ENCODE measurements at places on chromosomes 11 and 22. TPM values are rescaled to one million over a fixed set of nuclear protein-coding genes. Genes with fewer than 3 reads are reported as not detected.

HIRA gene
- 16.9 TPM for total RNA-seq

WT1 gene
- not detected for total RNA-seq

TPBGL gene
- not detected for total RNA-seq

DNA sequence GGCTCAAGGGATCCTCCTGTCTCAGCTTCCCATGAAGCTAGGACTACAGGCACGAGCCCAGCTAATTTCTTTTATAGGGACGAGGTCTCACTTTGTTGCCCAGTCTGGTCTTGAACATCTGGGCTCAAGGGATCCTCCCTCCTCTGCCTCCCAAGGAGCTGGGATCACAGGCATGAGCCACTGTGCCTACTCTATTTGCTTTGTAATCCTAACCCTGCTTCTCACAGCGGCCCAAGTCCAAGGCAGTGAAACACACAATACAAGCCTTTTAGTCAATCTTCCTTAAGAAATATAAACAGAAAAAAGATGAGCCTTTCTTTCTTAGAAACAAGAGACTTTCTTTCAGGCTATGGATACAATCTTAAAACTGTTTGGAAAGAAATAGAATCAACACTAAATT, 115.2 kb upstream of the SORL1-AS1 start:
- H3K27ac ChIP-seq: no peak overlapping the region
- DNase-seq: no peak
- no peaks in the 10 kb centered on the region for H3K4me1 ChIP-seq
- no peaks in the 10 kb centered on the region for H3K27me3 ChIP-seq

- H3K27me3 ChIP-seq: peaks cover 6% of the 10 kb centered on the region
- H3K4me1 ChIP-seq: peaks cover 19% of the 10 kb centered on the region
- no peaks in the 10 kb centered on the region for H3K36me3 ChIP-seq
- DNase-seq: peak; percentile 26
- H3K4me3 ChIP-seq: no peak overlapping the region
These were observed 2.5 kb upstream of the RCOR2 start for GRCh38 chr11:63919267-63920125.

DNA sequence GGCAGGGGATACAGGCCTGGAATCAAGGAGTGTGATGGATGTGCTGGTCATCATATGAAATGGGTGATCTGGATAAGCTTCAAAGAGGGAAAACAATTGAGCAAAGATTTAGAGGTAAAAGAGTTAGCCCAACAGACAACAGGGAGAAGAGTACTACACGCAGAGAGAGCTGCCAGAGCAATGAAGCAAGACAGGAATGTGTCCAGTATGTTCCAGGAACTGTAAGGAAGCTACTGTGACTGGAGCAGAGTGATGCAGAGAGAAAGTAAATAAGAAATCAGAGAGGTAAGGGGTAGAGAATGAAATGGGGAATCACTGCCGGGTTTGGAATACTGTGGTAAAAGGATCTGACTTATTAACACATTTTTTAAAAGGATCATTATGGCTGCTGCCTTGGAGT, 255.1 kb downstream of the DCDC1 start:
- H3K27ac ChIP-seq: no peak overlapping the region
- H3K4me1 ChIP-seq: no peaks in the 10 kb centered on the region

DNA sequence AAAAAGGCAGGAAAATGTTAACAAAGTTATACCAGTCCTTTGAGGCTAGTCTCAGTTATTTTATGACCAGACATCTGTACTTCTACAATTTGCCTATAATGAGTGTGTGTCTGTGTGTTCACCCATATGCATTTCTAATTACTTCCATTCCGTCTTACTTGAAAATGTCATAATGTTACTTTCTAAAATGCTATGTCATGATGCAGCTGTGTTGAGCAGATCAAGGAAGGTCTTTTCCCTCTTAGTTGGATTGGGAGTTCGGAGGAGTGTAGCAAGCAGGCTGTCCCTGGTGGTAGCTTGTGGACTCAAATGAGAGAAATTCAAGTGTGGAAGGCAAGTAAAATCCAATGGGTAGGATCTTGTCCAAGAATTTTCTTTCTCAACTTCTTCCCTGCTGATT, 3.0 kb downstream of the SNX19 start:
- H3K27ac ChIP-seq: no peak overlapping the region
- H3K27me3 ChIP-seq: no peaks in the 10 kb centered on the region
- peaks cover 22% of the 10 kb centered on the region for H3K36me3 ChIP-seq
- H3K4me3 ChIP-seq: no peak overlapping the region

- no peak overlapping the region for H3K4me3 ChIP-seq
- no peaks in the 10 kb centered on the region for H3K4me1 ChIP-seq
- peak; percentile 22 for DNase-seq
- H3K27me3 ChIP-seq: no peaks in the 10 kb centered on the region
These were observed 175.3 kb downstream of the IGLL1 start for GRCh38 chr22:23404689-23405365.

GRCh38 chr22:17493419-17493981, 69.8 kb upstream of the SLC25A18 start:
- H3K27me3 ChIP-seq: no peaks in the 10 kb centered on the region
- no peak overlapping the region for H3K27ac ChIP-seq
- no peaks in the 10 kb centered on the region for H3K36me3 ChIP-seq
- no peak for DNase-seq
- H3K4me1 ChIP-seq: no peaks in the 10 kb centered on the region

DNA sequence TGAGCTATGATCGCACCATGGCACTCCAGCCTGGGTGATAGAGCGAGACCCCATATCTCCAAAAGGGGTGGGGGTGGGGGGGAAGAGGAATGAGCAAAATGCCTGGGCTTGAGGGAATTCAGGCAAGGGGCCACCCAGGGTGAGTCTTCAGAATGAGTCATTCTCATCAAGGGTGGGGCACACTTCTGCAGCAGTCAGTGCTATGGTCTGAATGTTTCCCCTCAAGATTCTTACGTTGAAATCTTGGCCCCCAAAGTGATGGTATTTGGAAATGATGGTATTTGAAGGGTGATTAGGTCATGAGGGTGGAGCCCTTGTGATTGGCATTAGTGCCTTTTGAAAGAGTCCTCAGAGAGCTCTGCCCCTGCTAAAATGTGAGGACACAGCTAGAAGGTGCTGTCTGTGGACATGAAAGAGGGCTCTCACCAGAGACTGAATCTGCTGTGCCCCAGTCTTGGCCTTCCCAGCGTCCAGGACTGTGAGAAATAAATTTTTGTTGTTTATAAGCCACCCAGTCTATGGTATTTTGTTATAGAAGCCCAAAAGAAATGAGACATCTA, 86.4 kb upstream of the THY1 start:
- peak; percentile 60 for DNase-seq
- H3K4me1 ChIP-seq: peaks cover 10% of the 10 kb centered on the region
- peaks cover 16% of the 10 kb centered on the region for H3K27me3 ChIP-seq
- H3K36me3 ChIP-seq: no peaks in the 10 kb centered on the region
- peak overlapping the region; percentile 22 for H3K27ac ChIP-seq
- no peak overlapping the region for H3K4me3 ChIP-seq

- no peaks in the 10 kb centered on the region for H3K36me3 ChIP-seq
- no peak overlapping the region for H3K27ac ChIP-seq
- peak; percentile 39 for DNase-seq
- no peak overlapping the region for H3K4me3 ChIP-seq
These were observed 5.0 kb upstream of the PDE3B start for GRCh38 chr11:14638561-14638960.

GRCh38 chr22:36966851-36967540, 52.3 kb downstream of the TST start:
- no peaks in the 10 kb centered on the region for H3K27me3 ChIP-seq
- no peak overlapping the region for H3K27ac ChIP-seq
- DNase-seq: no peak
- H3K4me3 ChIP-seq: no peak overlapping the region
- no peaks in the 10 kb centered on the region for H3K4me1 ChIP-seq

GRCh38 chr11:63719987-63720386, 38.7 kb downstream of the RTN3 start:
- H3K4me3 ChIP-seq: no peak overlapping the region
- H3K4me1 ChIP-seq: no peaks in the 10 kb centered on the region
- no peaks in the 10 kb centered on the region for H3K27me3 ChIP-seq
- H3K36me3 ChIP-seq: no peaks in the 10 kb centered on the region
- no peak overlapping the region for H3K27ac ChIP-seq

DNA sequence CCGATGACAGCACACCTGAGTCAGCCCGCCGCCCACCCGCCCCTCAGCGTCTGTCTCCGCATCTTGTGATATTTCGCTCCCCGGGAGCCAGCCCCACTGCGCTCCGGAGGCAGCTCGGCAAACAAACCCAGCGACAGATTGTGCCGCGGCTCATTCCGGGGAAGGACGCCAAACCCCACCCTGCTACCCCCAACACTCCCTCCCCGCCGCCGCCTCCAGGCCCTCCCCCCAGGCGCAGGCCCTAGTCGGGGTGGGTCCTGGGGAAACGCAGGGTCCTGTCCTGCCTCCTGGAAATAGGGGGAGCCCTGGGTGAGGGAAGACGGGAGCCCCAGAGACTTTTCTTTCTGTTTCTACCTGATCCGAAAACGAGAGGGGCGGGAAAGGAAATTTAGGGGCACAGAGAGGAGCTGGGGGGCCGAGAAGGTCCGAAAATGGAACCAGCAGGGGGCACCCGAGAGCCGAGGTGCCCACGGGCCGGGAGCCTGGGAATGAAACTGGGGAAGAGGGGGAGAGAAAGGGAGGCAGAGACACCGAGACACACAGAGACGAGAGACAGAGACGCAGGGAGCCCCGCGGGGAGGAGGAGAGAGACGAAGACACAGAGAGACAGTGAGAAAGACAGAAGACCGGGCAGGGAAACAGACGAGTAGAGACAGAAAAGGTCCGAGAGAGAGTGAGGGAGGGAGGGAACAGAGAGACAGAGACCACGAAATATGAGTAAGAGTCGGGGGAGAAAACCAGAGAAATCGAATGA, 1.7 kb upstream of the RTN4RL2 start:
- H3K36me3 ChIP-seq: no peaks in the 10 kb centered on the region
- peak overlapping the region; percentile 52 for H3K4me3 ChIP-seq
- no peak overlapping the region for H3K27ac ChIP-seq
- H3K4me1 ChIP-seq: no peaks in the 10 kb centered on the region
- DNase-seq: no peak
- peaks cover 14% of the 10 kb centered on the region for H3K27me3 ChIP-seq

DNA sequence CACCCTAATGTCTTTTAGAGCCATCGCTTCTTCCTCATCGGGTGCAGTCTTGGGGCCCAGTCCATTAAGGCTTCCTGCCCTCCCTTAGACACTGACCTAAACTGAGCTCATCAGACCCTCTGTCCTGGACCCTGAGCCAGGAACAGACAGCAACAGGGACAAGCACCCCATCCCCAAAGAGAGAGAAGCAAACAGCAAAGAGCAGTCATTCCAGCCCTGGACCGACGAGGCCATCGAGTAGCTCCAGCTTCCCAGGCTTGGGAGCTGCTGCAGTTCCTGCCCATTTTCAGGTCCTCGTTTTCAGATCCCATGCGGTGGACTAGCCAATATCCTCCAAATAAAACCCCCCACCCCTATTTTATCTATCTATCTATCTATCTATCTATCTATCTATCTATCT, 25.8 kb upstream of the CACNG2 start:
- H3K27ac ChIP-seq: no peak overlapping the region
- no peaks in the 10 kb centered on the region for H3K27me3 ChIP-seq
- H3K4me1 ChIP-seq: no peaks in the 10 kb centered on the region
- no peak overlapping the region for H3K4me3 ChIP-seq

- H3K36me3 ChIP-seq: no peaks in the 10 kb centered on the region
- H3K4me3 ChIP-seq: no peak overlapping the region
- no peaks in the 10 kb centered on the region for H3K27me3 ChIP-seq
- no peak for DNase-seq
- no peaks in the 10 kb centered on the region for H3K4me1 ChIP-seq
These were observed 21.8 kb upstream of the CD5 start for GRCh38 chr11:61080526-61080925.

DNA sequence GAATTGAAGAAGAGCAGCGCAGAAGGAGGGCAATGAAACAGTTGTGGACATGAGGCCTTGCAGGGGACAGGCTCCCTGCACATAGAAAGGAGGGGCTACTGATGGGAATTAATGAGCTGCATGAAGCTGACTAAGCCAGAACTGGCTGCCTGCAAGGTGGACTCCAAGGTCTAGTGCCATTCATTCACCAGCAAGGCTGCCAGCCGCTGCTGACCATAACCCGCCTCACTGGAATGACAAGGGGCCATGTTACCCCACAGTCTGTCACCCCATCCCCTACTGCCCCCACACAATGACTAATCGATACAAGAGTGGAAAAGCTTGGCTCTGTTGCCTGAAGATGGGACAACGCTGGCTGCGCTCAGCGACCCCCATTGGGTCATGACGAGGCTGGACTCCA, 44.6 kb downstream of the SPATA19 start:
- H3K27me3 ChIP-seq: no peaks in the 10 kb centered on the region
- no peak for DNase-seq
- no peak overlapping the region for H3K4me3 ChIP-seq
- no peaks in the 10 kb centered on the region for H3K36me3 ChIP-seq
- H3K4me1 ChIP-seq: no peaks in the 10 kb centered on the region

- H3K27ac ChIP-seq: peak overlapping the region; percentile 100
- peak overlapping the region; percentile 100 for H3K4me3 ChIP-seq
- no peaks in the 10 kb centered on the region for H3K36me3 ChIP-seq
These were observed 367 bp downstream of the HPS5 start for GRCh38 chr11:18321578-18321968.

DNA sequence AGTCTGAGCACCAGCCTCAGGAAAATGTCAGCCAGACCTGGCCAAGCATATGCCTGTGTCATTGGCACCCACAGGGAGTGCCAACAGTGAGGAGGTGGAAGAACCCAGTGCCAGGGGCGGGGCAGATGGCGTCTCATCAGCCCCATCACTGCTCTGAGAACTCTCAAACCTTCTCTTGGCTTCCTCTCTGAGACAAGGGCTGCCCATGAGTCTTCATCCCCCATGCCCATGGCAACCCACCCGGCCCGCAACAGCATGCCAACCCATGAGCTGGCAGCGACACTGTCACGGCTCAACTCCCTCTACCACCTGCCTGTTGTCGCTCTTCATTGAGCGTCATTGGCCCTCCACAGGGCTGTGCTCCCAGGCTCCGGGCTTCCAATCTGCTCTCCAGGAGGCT, 340.5 kb downstream of the BUD13 start:
- DNase-seq: no peak
- H3K27me3 ChIP-seq: no peaks in the 10 kb centered on the region
- no peaks in the 10 kb centered on the region for H3K36me3 ChIP-seq
- no peak overlapping the region for H3K4me3 ChIP-seq
- no peak overlapping the region for H3K27ac ChIP-seq
- no peaks in the 10 kb centered on the region for H3K4me1 ChIP-seq

DNA sequence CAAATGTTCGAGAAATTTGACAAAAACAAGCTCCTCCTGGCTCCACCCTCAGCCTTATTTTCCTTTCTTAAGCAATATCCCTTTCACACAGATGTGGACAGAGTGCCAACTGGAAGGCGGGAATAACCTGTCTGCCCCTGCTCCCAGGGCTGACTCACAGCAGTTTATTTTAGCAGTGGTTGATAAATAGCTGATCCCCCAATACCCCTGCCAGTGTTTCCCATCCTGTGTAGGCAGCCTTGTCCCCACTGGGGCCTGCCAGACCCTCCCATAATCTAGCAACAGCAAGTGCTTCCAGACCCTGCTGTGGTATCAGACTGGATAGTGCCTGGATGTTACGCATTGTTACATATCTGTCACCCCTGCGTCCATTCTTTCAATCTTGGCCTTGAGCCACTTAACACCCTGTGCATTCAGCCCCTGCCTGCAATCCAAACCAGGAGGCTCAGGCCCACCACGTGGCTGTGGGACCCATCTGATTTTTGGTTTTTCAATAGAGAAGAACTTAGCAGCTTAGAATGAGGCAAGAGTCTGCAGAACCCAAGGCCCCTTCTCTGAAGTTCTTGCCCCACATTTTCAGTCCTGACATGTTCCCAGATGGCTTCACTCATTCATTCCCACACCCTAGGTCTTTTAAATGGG, 53.7 kb downstream of the PARVA start:
- H3K4me1 ChIP-seq: peaks cover 21% of the 10 kb centered on the region
- no peaks in the 10 kb centered on the region for H3K36me3 ChIP-seq
- no peak overlapping the region for H3K4me3 ChIP-seq
- H3K27me3 ChIP-seq: no peaks in the 10 kb centered on the region
- DNase-seq: peak; percentile 89

- H3K27me3 ChIP-seq: no peaks in the 10 kb centered on the region
- peaks cover 36% of the 10 kb centered on the region for H3K4me1 ChIP-seq
- peaks cover 51% of the 10 kb centered on the region for H3K36me3 ChIP-seq
- peak overlapping the region; percentile 22 for H3K4me3 ChIP-seq
These were observed 1.1 kb upstream of the RIN1 start for GRCh38 chr11:66337103-66337899.
